ENCODE measurements at places on chromosomes 6 and 20.

DNA sequence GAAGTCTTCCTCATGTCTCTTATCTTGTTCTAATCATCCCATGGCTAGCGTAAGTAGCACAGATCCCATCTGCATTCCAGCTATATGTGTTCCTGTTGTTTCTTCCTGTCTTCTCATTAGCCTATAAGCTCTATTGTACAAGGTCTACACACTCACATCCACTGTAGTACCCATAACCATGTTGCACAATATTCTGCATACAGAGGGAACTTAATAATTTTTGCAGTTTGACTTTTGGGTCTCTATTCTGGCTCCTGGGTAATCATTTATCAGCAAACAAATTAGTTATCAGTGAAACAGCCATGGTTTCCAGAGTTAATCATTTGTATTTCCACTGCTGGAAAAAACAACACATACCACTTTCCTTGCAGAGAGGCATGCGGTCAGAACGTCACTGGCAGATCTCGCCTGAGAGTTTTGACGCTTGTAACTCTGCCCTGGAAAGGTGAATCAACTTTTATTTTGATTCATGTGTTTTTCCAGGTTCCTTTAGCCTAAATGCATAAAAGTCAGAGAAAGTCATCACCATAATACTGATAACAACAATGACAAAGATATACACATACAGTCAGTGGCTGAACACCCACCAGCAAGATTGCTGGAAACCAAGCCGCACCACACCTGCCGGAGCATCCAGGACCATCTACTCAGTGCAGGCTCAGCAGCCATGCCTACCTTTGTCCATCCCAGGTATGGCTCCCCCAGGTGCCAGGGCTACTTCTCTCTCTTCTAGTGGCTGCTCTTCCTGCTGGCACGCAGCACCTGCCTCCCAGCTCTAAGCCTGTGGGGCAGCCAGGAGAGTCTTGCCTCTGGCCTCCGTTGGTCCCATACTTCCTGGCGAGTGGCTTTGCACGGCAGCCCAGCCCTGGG is 158.2 kb downstream of the QRSL1 start:
- DNase-seq = no peak

DNA sequence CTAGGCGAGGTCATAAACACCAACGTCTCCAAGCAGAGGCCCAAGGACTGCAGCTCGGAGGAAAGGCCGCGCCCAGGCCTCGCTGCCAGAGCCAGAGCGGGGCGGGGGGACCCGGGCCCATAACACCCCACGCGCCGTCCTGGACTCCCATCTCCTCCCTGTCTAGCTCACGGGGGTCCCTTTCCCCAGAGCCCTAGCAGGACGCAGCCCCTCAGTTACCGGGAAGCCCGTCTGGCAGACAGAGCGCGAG is 44.9 kb downstream of the MDFI start:
- DNase-seq = no peak

- no peak for DNase-seq
Observed at GRCh38 chr20:10828180-10828579, 154.4 kb upstream of the JAG1 start.

GRCh38 chr6:117906958-117907600 is at the start of gene SLC35F1:
SLC35F1 (plus strand) TSS chr6:117907264.
- no peak for DNase-seq

DNA sequence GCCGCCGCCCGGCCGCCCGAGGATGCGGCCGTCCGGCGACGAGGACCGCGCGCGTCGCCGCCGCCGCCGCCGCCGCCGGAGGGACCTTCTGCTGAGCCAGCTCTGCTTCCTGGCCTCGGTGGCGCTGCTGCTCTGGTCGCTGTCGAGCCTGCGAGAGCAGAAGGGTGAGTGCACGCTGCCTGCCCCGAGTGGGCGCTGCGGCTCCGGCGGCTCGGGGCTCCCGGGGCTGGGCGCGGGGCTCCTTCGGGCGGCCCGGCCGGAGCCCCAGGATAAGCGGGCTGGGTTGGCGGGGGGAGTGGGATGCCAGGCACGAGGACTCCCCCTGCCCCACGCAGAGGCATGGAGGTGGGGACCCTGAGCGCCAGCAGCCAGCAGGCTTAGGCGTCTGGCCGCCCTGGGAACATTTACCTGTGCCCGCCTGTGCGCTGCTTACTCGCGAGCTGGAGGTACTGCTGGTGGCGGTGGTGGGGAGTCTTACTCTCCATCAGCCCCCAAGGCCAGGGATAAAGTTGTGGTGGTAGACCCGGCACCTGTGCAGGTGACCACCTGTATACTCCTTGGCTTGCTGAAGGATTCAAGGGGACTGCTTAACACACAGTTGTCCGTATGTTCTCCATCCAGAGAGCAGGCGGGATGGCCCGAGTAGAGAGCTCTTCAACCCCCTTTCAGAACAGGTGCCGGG is 520 bp downstream of the SLC24A3 start:
- no peak for DNase-seq

DNA sequence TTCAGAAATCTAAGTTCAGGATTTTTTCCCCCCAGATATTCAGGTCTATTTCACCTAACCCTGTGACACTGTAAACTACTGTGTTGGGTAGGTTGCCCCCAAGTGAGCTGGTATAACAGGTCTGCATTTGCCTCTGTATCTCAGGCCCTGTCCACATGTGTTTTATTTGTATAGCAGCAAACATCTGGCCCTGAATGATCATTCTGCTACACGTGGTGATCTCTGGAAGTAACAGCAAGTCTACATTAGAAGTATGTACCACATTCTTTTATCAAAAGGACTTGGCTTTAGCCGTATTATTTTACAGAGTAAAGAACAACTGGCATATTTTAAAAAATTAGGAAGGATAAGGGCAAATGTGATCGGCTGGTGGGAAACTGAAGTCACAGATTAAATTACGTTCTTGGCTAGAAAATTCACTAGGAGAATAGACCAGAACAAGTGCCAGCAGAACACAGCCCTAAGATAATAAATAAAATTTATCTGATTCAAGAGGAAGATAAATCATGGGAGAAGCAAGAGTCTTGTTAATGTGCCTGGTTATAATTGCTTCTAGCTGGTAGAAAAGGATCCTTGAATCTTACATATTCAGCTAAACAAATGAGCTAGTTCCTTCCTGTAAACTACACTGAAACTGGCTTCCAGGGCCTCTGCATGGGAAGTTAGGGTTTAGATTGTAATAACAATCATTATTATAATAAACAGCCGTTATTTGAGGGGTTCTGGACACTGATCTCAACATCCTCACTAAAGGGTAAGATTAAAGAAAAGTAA is 192.1 kb downstream of the SAMD5 start:
- DNase-seq = no peak

GRCh38 chr6:13172291-13172690 is 156.0 kb downstream of the TBC1D7 start:
- DNase-seq = no peak

- DNase-seq = no peak
Observed at GRCh38 chr6:165031502-165031901, 277.9 kb downstream of the C6orf118 start.

DNA sequence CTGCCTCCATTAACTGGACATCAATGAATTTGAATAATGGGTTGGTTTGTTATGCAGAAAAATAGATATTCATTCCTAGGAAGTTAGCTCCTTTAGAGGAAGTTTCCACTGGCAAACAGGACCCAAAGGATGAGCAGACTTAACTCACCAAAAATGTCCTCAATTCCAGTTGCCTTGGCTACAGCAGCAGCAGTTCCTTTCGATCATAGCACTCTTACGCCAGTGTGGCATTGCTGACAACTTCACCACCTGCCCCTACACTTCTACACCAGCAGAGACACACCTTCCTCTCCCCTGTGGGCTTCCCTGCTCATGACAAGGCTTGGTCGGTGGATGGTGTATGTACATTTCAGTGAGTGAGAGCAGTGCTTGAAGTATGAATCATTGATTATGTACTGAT is 532.8 kb downstream of the QKI start:
- DNase-seq = no peak

DNA sequence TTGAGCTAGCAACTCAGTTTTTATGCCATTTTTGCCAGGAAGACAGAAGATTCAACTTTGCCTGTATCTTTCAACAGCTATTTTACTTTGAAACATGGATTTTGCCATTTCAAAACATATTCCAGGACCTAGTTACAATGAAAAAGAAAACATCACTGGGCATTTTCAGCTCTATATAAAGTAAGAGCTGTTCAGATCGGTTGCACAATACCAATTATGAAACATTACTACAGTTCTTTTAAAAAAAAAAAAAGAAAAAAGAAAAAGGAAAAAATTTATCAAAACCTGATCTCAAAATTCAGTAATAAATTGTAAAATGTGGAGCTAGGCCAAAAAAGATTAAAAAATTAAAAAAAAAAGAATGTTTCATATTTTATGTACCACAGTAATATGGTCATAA is 15.6 kb downstream of the BCLAF1 start:
- DNase-seq = no peak

GRCh38 chr20:1676650-1677049 is 19.1 kb upstream of the SIRPG start:
- DNase-seq = no peak

- no peak for DNase-seq
Observed at GRCh38 chr6:165636402-165637048, 26.5 kb downstream of the PDE10A start.

GRCh38 chr6:23526526-23526925 is 599.5 kb upstream of the NRSN1 start:
- no peak for DNase-seq

GRCh38 chr6:164106345-164106769 is 691.8 kb downstream of the QKI start:
- no peak for DNase-seq

GRCh38 chr6:3450888-3451287 is 6.0 kb downstream of the SLC22A23 start:
- DNase-seq = no peak

DNA sequence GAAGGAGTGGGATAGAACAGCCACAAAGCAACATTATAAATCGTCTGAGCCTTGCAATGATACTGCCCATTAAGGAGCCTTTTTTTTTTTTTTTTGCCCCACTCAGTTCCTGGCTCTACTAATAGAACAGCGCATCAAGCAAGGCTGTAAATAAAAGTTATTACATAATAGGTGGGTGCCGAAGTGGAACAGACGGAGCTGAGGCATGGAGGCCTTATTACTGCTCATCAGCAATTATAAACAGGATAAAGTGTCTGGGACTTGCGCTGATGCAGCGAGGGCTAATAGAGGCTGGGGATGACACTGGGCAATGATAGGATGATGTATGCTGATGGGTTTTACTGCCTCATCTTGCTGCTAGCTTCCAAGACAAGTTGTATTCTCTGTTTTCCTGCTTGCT is 272.1 kb downstream of the ZFAND3 start:
- DNase-seq = no peak

GRCh38 chr20:16968099-16968498 is 219.9 kb downstream of the OTOR start:
- DNase-seq = peak; percentile 48

DNA sequence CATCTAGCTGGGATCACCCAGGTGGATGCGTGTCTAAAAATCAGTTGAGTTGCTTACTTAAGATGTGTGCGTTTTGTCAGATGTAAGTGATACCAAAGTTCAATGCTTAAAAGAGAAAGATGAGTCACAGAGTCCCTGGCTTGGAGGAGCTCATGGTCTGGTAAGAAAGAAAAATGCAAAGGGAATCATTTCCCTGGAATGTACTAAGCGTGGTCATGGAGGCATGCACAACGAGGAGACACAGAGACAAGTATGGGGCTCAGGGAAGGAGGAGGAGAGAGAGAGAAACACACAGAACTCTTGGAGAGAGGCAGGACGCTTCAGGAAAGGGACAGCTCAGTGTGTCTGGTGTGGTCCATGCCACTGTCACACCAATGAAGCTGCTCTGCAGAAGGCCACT is 186.9 kb upstream of the GMDS start:
- DNase-seq = no peak

DNA sequence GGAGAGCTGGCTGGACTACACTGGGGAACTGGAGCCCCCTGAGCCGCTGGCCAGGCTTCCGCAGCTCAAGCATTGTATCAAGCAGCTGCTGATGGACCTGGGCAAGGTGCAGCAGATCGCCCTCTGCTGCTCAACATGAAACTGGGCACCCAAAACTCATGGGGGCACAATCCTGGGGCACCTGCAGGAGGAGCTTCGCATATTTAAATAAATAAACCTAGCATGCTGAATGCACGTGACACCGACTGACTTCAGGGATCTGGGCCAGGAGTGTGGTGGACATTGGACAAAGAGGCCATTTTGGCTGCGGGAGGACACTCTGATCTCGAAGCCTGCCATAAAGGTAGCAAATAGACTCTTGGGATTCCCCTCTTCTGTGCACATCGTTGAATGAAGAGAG is 6.8 kb downstream of the SCAND1 start:
- DNase-seq = no peak

DNA sequence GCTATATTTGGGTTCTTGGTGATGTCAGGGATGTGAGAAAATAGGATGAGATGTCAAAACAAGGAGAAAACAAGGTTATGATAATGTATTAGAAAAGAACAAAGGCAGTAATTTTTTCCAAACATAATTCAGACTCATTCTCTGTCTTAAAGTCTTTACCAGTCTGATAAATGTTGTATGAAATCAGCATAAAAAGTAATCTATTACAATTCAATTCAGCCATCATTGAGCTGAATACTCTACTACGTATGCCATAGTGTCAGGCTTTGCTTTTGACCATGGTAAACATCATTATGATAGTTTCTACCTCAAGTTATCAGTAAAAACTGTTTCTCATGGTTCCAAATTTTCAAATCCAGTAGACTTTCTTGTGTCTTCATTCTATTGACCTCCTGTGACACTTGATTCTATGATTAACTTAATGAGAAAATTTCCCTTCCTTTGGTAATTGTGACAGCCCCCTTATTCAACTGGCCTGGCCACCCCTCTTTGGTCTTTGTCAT is 75.0 kb downstream of the EPHA7 start:
- DNase-seq = no peak

GRCh38 chr20:61448386-61448785 is 196.3 kb downstream of the CDH4 start:
- no peak for DNase-seq

GRCh38 chr6:161564952-161565351 is 291.1 kb upstream of the AGPAT4 start:
- DNase-seq = no peak

GRCh38 chr20:47878601-47879027 is 93.3 kb upstream of the SULF2 start:
- DNase-seq = no peak

GRCh38 chr20:14717134-14717999 is 380.0 kb upstream of the FLRT3 start:
- no peak for DNase-seq

DNA sequence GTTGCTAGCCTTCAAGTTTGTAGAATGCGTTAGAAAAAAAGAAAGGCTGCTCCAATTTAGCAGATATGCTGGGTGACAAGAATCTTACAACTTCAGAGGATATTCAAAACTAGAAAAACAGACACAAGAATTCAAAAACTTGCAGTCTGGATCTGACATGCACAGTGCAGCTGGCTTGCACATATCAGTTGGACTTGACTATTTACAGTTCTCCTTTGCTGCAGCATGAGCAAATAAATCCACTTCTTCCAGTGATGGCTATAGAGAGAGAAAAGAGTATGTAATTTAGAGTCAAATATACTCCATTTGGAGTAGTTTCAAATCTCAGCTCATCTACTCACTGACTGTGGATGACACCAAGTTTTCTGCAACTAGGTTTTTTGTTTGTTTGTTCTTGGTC is 247.0 kb downstream of the RIMS1 start:
- no peak for DNase-seq
